ENCODE measurements at places on chromosomes 6 and 20.

DNA sequence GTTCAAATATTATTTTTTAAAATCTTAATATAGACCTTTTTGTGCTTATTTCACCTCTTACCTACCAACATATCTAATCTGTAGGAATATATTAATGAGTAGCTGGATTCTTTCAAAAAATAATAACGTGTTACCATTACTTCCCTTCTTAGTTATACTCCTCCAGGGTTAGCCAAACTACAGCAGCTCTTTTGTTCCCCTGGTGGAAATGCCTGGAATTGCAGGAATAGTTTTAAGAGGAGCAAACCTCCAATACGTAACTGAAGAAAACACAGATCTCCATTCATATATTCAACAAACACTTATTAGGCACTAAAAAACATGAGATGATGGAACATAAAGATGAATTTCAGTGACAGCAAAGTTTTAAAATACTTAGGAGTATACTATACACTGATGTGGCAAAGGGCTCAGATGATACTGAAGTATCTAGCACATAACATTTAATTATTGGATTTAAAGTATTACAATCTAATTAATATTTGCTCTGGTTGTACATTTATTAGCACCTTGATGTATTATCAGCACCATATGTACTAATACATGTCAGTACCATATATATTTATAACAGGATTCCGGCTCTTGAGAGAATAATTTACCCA, 78.3 kb downstream of the TBX18 start:
- peak; percentile 74 for DNase-seq

GRCh38 chr20:51002633-51003032, 20.3 kb downstream of the KCNG1 start:
- no peak for DNase-seq

DNA sequence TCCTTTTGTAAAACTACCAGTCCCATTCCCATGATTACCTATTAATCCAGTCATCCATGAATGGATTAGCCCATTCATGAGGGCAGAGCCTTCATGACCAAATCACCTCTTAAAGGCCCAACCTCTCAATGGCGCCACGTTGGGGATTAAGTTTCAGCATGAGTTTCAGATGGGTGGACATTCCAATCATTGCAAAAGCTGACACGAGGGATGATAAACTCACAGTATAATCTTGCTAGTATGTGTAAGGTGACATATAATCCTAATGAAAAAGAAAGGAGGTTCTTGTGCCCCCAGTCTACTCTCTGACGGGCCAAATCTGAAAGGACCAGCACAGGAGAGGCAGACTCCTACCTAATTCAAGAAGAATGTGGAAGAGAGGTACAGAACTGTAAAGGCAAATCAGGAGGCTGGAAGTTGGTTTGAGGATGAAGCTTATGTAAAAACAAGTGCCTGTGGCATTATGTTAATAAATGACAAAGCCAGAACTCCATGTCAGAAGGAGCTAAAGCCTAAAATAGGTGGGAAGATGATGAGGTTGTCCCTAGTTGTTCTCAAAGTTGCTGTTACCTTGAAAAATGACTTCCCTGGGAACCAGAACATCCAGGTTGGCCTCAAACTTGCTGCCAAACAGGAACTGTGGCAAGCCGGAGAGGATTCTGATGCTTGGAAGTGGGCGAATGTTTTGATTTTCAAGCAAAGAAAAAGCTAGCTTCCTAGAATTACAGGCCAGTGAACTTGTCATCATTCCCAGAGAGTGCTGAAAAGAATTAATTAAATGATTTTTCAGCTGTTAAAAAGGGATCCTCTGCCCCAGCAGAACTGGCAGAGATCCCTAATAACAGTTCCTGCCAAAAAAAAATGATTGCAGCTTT, 106.5 kb upstream of the TIAM2 start:
- no peak for DNase-seq

- DNase-seq: peak; percentile 84
These were observed 28.5 kb downstream of the C6orf15 start for GRCh38 chr6:31083742-31084354.

GRCh38 chr6:160428818-160429619, 80.8 kb downstream of the SLC22A3 start:
- no peak for DNase-seq

DNA sequence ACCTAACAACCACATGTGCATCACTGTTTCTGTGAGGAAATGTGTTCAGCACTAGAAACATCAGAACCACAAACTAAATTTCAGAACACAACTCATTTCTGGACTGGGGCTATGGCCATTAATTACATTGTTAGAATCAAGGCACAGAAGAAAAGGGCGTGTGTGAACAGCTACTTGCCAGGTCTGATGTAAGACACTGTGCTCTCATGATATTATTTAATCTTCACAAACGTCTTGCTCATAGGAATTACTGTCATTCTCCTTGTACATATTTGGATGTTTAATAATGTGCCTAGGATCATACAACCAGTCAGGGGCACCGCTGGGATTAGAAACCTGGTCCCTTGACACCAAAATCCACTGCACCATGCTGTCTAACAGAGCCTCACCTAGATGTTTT, 14.8 kb downstream of the ADGRF1 start:
- DNase-seq: no peak

- DNase-seq: peak; percentile 56
These were observed 131.3 kb downstream of the GJA10 start for GRCh38 chr6:90025523-90026061.
